Germinal center (tissue), 1 donor: ENCODE measurements at places on chromosomes 3 and 15.

- DNase-seq = no peak
These were observed 221.8 kb downstream of the CBLB start for GRCh38 chr3:105647047-105647446.

GRCh38 chr15:101491734-101492640 is 2.5 kb upstream of the PCSK6 start:
- DNase-seq = no peak

DNA sequence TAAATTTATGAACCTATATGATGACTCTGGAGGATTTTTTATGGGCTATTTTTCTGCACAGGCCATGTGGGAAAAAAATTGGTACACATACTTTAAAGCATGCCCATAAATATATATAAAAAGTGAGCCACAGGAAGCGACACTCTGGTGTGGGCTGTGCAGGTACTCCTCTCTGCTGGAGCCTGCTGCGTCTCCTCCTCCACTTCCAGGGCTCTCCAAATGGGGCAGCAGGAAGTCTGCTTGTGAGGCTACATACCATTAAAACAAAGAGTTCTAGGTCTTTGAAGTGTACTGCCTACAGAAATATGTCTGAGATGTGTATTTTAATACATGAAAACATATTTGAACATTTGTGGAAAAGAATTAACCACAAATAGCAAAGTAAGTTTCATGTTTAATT is 135.1 kb downstream of the CTNNB1 start:
- DNase-seq = no peak

DNA sequence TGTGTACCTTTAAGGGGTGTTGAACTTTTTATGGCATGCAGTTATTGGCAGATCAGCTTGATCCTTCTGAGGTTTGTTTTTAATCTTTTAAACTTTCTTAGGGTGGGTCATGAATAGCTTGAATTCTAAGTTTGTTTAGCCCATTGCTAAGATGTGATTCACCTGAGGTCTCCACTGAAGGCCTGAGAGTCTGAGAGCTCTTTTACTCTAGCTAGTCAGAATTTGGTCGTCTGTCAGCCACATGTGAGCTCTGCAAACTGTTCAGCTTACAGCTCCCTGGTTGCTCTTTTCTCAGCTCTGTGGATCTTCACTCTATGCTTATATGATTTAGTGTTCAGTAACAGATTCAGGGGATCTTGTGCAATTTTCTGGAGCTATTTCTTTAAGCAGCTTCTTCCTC is 161.3 kb downstream of the ABHD5 start:
- DNase-seq = no peak

- no peak for DNase-seq
These were observed 58.2 kb upstream of the ACAN start for GRCh38 chr15:88745065-88745464.

GRCh38 chr15:55628369-55628730 is 40.2 kb upstream of the PYGO1 start:
- DNase-seq = no peak

- DNase-seq = no peak
These were observed 280.3 kb downstream of the FEZF2 start for GRCh38 chr3:62093025-62093424.

GRCh38 chr15:63686351-63686750 is 89.2 kb downstream of the FBXL22 start:
- no peak for DNase-seq

DNA sequence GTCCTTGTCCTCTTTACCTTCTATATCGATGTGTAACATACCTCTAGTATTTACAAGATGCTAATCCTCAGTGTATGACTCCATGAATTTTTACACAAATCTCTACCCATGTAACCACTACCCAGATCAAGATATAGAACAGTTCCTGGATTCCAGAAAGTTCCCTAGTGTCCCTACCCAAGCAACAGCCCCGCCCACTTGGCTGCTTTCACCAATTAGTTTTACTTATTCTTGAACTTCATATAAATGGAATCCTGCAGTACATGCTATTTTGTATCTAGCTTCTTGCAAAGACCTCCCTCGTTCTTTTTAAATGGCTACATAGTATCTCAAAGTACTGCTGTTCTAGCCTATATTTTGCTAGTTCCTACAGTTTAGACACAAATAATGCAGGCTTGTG is 33.0 kb downstream of the CD276 start:
- DNase-seq = no peak

- DNase-seq = no peak
These were observed 28.6 kb upstream of the CEMIP start for GRCh38 chr15:80750575-80750974.

- DNase-seq = no peak
These were observed 206.0 kb downstream of the THRB start for GRCh38 chr3:24288496-24289236.

GRCh38 chr3:23987356-23987755 is 42.3 kb downstream of the NR1D2 start:
- no peak for DNase-seq

DNA sequence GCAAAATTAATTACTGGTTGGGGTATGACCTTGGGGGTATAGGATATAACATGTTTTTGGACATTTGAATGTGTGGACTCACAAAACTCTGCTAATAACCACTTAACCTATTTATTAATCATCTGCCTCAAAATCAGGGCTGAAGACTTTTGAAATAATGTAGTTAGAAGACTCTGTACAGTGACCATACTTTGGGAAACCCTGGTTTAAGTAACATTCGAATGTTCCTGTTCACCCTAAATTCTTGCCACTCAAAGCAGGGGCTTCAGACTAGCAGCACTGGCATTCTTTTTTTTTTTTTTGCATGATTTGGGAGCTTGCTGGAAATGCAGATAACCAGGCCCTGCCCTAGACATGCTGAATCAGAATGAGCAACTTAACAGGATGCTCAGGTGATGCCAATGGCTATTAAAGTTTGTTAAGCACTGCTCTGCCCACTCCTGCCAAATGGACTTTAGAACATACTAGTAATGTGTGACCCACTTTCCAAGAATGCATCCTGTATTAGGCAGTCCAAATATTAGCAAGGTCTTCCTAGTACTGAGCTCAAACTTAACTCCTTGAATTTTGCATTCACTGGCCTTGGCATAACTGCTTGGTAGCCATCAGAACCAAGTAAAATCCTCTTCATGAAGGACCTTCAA is 12.7 kb upstream of the ST3GAL6 start:
- no peak for DNase-seq

DNA sequence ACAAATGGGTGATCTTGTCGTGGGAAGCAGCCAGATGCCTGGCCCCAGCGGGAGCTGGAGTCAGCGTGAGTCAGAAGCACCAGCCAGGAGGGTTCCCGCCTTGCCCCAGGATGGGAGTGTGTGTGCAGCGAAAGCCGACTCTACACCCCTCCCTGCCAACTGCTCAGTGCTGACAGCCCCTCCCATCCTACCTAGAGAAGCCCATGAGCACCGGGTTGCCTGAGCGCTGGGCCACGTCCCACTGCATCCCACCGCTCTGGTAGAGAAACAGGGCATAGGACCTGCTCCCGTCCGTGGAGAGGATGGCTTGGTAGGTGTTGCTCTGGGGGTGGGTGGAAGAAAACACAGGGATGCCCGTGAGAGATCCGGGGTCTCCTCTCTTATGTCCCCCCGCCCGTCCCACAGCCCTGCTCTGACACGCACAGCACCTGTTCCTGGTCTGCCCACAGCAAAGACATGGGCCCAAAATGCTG is 42.9 kb downstream of the MUC4 start:
- no peak for DNase-seq
